ENCODE measurements at places on chromosomes 7 and 10. TPM values are rescaled to one million over a fixed set of nuclear protein-coding genes. Genes with fewer than 3 reads are reported as not detected.

DNA sequence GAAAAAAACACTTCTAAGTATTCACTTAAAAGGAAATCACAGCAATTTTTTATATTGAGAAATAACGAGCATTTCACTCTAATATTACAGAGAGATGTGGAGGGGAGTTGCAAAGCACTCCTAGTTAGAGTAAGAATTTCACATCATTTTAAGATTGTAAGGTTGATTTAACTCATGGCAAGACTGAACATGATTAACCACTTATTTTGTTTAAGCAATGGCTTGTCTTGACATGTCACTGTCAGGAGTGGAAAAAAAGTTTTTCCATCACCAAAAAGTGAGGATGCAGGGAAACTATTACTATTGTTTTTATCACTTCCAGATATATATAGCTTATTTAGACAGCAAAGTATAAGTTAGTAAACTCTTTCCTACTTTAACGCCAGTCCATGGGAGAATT, 27.1 kb downstream of the CD36 start:
- no peak for ATAC-seq

GRCh38 chr10:94407668-94408067, 5.3 kb downstream of the TBC1D12 start:
- no peak for ATAC-seq

- ATAC-seq, result no peak
These were observed 328.4 kb upstream of the SMIM30 start for GRCh38 chr7:113446791-113447190.

GRCh38 chr7:29447828-29448227, 115.8 kb upstream of the PRR15 start:
- no peak for ATAC-seq

DNA sequence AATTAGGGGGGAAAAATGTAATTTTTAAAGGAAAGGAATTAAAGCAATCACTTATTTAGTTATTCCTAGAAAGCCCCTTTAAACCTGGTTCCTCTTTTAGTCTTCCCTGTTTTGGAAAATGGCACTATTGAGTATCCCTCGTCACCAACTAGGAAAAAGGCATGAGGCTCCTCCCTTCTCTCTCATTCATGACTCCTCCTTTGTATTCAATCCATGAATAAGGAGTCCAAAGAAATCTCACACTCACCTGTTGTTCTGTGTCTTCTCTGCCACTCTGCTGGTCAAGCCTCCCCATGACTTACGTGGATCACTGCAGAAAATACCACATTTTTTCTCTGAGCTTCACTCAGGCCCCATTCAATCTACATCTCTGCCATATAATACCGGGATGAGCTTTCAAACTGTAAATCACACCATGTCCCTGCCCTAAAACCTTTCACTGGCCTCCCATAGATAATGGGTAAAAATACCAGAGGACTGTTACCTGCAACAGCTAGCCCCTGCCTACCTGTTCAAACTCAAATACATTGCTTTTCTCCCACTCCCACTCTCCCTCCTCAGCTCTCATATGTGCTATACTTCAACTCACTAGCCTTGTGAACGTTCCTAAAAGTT, 5.5 kb upstream of the VWDE start:
- ATAC-seq, result no peak

CSGALNACT2 gene
- total RNA-seq, result 36.3 TPM

- ATAC-seq, result no peak
These were observed 19.4 kb upstream of the CDC14C start for GRCh38 chr7:48904975-48905374.

RHOBTB1 gene
- not detected for total RNA-seq

GRCh38 chr7:78479348-78479747, 680.8 kb downstream of the PHTF2 start:
- no peak for ATAC-seq

- no peak for ATAC-seq
These were observed 13.1 kb downstream of the BLVRA start for GRCh38 chr7:43771573-43771972.

- ATAC-seq, result no peak
These were observed 6.4 kb downstream of the CARD11 start for GRCh38 chr7:3037259-3037658.

DNA sequence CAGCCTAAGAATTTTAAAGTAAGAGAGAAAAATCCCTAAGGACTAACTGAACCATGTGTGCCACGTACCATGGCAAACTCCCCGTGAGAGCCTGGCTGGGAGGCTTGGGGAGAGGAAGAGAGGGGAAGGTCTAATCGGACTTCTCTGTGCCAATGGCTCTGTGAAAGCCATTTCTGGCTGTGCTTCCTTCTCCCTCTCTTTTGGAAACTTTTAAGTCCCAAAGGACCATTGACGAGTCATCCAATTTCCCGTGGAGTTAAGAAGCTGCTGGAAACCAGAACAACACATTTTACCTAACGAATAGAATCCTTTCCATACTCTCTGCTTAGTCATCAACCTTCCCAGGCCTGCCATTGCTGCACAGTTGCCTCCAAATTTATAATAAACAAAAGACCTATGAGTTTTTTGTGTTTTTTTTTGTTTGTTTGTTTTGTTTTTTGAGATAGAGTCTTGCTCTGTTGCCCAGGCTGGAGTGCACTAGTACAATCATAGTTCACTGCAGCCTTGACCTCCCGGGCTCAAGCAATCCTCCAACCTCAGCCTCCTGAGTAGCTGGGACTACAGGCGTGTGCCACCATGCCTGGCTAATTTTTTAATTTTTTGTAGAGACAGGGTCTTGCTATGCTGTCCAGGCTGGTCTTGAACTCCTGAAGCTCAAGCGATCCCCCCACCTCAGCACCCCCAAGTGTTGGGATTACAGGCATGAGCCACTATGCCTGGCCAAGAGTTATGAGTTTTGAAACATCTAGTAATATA, 13.2 kb downstream of the LAMB1 start:
- ATAC-seq, result no peak

DNA sequence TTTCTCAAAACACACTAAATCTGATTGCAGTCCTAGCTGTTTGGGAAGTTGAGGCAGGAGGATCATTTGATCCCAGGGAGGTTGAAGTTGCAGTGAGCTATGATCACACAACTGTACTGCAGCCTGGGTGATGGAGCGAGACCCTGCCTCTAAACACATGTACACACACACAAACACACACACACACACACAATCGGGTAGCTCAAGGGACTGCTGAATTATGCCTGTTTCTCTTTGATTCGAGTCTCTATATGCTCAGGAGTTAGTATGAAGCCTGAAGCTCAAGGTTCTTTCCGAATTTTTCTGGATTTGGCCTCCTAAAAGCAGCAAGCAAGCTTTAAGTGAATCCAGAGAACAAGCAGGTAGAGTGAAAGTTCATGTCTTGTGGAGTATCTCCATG, 22.5 kb downstream of the PRTFDC1 start:
- ATAC-seq, result no peak

DNA sequence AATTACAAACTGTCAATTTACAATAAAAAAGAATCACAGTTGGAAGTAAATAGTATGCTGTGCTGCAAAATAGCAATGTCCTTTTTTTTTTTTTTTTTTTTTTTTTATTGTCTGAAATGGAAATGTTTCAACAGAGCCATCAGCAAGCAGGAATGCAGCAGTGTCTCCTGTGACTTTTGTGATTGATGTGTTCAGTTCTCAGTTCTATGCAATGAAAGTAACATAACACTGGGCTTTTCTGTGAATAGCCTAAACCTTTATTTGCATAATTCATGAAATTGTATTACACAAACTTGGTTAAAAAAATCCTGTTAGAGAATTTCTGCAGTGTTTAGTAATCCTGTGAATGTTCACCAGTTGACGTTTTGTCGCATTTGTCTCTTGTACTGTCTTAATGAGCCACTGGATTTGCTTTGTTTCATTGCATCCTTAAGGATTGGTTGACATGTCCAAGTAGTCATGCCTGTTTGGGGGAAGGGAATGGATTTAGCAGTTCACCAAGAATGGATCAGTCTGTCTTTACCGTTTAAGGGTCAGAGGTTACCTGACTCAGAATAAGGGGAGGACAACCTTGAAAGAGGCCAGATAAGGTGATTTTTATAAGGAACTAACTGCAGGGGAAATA, 192.7 kb downstream of the MLLT10 start:
- no peak for ATAC-seq

GRCh38 chr7:150307904-150308303, 15.3 kb upstream of the LRRC61 start:
- ATAC-seq, result no peak

GRCh38 chr7:122543891-122544290, 155.0 kb downstream of the RNF133 start:
- ATAC-seq, result no peak

DNA sequence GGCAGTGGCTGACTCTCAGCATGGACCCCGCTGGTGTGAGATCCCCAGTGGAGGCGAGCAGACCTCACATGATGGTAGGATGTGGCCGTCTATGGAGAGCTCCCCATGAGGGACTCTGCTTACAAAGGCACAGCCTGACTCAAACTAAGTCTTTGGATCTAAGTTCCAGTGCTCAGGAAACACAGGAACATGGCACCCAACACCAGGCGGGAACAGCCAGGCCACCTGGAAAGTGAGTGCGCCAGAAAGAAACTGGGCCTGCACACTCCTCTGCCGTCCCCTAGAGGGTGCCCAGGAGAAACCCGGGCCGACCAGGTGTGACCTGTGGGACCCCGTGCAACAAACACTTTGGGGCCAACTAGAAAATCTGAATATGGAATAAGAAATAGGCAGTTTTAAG, 10.0 kb downstream of the PITRM1 start:
- no peak for ATAC-seq

DNA sequence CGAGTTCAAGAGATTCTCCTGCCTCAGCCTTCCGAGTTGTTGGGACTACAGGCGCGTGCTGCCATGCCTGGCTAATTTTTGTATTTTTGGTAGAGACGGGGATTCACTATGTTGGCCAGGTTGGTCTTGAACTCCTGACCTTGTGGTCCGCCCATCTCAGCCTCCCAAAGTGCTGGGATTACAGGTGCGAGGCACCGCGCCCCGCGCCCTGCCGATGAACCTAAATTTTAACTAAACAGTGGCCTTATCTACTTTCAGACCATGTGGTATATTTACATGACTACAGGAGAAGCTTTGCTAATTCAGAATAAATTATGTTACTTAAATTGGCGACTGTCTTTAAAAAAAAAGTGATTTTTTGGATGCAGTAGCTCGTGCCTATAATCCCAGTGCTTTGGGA, 9.2 kb downstream of the SIRT1 start:
- ATAC-seq, result no peak

GRCh38 chr10:46250481-46250880, 36.3 kb upstream of the ANTXRL start:
- no peak for ATAC-seq

DNA sequence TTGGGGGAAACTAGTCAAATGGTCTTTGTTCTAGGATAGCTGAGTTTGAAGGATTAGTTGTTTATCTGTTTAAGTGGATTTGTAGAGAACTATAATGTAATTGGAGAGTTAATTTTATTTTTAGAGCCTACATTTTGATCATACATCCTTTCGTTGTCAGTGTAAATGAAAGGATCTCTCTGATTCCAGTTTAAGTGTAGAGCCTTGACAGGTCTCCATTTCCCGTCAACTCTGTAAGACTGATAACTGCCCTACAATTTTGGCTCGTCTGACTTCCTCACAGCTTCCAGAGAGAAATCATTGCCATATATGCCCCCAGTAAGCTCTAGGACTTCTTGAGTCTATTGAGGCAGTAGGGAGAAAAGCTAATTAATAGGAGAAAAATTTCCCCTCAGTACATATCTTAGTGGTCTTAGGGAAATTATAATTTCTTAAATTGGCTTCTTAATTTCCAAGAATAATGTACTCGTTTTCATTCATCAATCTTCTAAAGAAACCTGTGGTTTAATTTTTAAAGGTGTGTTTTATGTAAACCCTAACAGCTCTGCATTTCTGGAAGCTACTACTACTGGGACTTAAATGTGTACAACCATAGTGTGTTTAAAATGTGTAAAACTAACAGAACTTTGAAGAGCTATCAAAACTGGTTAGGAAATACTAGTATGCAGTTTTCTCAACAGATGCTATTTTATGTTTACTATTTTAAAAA, 3.8 kb downstream of the KMT2E start:
- ATAC-seq, result no peak

DNA sequence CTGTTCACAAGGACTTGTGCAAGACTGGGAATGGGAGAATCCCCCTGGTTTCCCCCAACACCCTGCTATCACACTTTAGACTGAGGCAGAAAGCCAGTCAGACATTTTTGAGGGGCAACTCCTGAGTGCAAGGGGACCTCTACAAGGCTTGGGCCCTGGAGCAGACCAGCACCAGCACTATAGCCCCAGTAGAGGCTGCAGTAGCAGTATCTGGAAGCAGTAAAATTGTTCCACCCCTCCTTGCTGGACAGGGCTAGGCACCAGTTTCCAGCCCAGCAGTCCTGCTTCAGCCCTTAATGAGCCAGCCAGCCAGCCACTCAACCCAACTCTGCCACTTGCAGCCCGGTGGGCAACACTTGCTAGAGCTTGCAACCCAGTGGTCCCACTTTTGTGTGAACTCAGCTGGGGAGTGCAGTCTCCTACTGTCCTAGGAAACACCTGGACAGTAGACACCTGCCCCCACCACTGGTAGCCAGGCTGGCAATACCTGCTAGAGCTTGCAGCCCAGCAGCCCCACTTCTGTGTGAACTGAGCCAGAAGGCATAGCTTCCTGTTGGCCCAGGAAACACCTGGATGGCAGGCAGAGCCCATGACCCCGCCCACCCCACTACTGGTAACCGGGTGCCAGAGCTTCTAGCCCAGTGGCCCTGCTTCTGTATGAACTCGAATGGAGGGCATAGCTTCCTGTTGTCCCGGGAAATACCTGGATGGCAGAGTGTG, 65.0 kb downstream of the FBXL13 start:
- no peak for ATAC-seq

- no peak for ATAC-seq
These were observed 75.1 kb downstream of the MAD1L1 start for GRCh38 chr7:2157473-2158279.

GRCh38 chr7:121437470-121437869, 41.4 kb upstream of the FAM3C start:
- no peak for ATAC-seq

- no peak for ATAC-seq
These were observed 362.9 kb downstream of the KIF20B start for GRCh38 chr10:90064295-90064694.

HGF gene
- not detected for total RNA-seq

- no peak for ATAC-seq
These were observed 87.3 kb downstream of the PALS2 start for GRCh38 chr7:24660546-24660945.

CDC14C gene
- not detected for total RNA-seq

PLA2G12B gene
- not detected for total RNA-seq
